ENCODE measurements at places on chromosomes 1 and 21. TPM values are rescaled to one million over a fixed set of nuclear protein-coding genes. Genes with fewer than 3 reads are reported as not detected.

Gene REG4
- total RNA-seq: not detected

Gene PGBD5
- 0.68 TPM for total RNA-seq

Gene SLC5A3
- 3.9 TPM for total RNA-seq

Gene NHLH1
- total RNA-seq: 0.48 TPM

Gene TCP10L
- total RNA-seq: 0.92 TPM

Gene RSPO1
- total RNA-seq: 0.09 TPM

Gene HMGB4
- not detected for total RNA-seq

Gene IL22RA1
- 4.3 TPM for total RNA-seq

Gene E2F2
- 2.5 TPM for total RNA-seq

Gene TMEM82
- total RNA-seq: not detected

Gene DDR2
- 0.37 TPM for total RNA-seq

Gene RHCE
- total RNA-seq: 0.11 TPM

Gene VTCN1
- not detected for total RNA-seq

Gene DYRK3
- total RNA-seq: 8.3 TPM

Gene CFAP74
- 0.08 TPM for total RNA-seq

All from A549 treated with CORT108297 at 1 μM for 4 hours (cell line).